Endothelial cell of umbilical vein (primary cell): ENCODE measurements at places on chromosomes 3 and 15.

DNA sequence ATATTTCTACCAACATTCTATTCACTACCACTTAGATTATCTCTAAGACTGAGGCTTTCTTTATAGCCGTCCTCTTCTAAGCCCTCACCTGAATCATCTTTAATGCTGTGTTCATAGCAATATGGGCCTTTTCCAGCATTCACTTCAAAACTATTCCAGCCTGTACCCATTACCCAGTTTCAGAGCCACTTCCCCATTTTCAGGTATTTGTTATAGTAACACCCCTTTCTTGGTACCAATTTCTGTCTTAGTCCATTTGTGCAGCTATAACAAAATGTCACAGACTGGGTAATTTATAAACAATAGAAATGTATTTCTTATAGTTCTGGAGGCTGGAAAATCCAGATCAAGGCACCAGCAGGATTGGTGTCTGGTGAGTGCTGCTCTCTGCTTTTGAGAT, 45.7 kb downstream of the REC114 start:
- no peaks in the 10 kb centered on the region for H3K36me3 ChIP-seq
- no peak for DNase-seq
- H3K27ac ChIP-seq: no peak overlapping the region
- no peaks in the 10 kb centered on the region for H3K27me3 ChIP-seq
- H3K4me3 ChIP-seq: no peak overlapping the region

DNA sequence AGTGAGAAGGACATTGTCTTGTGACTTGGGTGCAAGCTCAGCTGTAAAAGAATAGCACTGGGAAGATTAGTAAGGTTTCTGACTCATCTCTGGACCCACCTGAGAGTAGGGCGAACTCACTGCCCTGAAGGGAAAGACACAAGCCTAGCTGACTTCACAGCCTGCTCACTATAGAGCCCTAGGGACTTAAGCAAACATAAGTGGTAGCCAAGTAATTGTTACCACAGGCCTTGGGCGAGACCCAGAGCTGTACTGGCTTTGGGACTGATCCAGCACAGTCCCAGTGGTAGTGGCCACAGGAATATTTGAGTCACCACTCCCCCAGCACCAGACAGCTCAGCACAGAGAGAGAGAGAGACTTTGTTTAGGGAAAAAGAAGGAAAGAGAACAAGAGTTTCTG, 429.9 kb downstream of the TBL1XR1 start:
- no peaks in the 10 kb centered on the region for H3K27me3 ChIP-seq
- H3K4me1 ChIP-seq: no peaks in the 10 kb centered on the region
- H3K4me3 ChIP-seq: no peak overlapping the region
- H3K27ac ChIP-seq: no peak overlapping the region

DNA sequence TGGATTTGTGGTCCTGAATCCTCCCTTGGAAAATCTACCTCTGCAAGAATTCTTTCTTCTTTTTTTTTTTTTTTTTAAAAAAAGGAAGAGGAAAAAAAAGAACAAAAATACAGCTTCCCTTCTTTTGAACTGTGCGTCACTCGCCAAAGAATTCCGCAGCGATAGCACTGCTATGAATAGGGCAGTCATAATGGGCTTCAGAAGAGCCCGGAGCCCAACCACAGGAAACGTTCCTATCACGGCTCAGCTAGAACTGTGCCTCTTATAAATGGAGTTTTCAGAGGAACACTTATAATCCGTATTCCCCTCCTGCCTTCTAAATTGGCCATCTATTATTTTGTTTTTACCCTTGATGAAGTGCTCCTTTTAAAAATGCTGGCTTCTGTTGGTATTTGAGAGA, 227.7 kb downstream of the ADAMTS17 start:
- H3K27ac ChIP-seq: peak overlapping the region; percentile 52
- no peaks in the 10 kb centered on the region for H3K27me3 ChIP-seq
- H3K4me3 ChIP-seq: no peak overlapping the region
- H3K36me3 ChIP-seq: no peaks in the 10 kb centered on the region
- DNase-seq: peak; percentile 77

DNA sequence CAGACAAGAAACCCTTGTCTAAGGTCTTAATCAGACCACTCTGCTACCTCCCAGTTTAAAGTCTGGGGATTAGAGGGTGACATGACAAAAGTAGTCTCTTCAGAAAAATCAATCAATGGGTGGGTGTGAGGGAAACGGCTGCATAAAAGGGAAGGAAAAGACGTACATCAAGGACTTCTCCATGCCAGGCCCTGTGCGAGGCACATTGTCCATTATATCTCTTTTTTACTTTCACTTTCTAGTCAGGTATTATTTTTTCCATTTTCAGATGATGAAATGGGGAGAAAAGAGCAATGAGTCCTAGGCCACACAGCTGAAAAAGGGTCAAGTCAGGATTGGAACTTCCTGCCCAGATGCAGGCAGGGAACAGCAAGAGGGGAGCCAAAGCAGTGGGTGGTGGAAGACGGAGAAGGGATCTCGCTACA, 4.6 kb upstream of the CX3CR1 start:
- no peaks in the 10 kb centered on the region for H3K36me3 ChIP-seq
- peaks cover 5% of the 10 kb centered on the region for H3K4me1 ChIP-seq
- H3K27ac ChIP-seq: no peak overlapping the region

GRCh38 chr3:28924744-28925360, 356.0 kb upstream of the RBMS3 start:
- no peak for DNase-seq
- H3K27ac ChIP-seq: no peak overlapping the region
- H3K4me3 ChIP-seq: no peak overlapping the region
- peaks cover 2% of the 10 kb centered on the region for H3K4me1 ChIP-seq
- no peaks in the 10 kb centered on the region for H3K27me3 ChIP-seq
- H3K36me3 ChIP-seq: no peaks in the 10 kb centered on the region

DNA sequence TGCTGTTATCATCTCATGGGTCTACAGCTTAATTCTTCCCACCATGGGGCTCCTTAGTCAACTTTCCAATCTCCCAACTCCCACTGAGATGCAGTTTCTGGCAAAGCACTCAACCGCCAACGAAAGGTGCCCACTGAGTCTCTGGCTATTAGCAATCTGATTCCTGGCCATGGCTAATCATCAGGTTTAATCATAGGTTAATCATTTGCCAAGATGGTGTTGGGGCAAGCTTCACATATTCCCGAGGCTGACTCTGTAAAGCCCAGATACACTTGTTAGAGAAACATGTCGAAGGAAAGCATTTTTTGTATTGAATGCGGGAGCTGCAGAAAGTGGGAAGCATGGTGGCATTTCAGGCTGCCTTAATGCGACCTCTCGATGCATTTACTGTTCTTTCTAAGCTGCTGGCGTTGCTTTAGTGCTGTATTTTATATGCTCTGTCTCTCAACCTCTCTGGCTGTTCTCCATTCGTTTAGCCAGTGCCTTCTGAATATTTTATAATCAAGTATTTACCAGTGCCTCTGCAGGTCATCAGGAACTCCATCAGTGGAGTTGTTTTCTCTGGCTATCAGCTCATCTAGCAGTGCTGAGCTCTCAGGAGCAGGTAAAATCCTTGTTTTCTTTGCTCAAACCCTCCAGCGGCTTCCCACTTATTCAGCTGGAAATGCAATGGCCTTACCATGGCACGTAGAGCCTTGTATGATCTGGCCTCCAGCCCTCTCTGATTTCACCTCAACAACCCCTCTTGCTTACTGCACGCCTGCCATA, 67.0 kb downstream of the EDEM1 start:
- H3K27me3 ChIP-seq: no peaks in the 10 kb centered on the region
- no peaks in the 10 kb centered on the region for H3K36me3 ChIP-seq
- DNase-seq: no peak
- H3K4me1 ChIP-seq: no peaks in the 10 kb centered on the region
- H3K4me3 ChIP-seq: no peak overlapping the region
- H3K27ac ChIP-seq: no peak overlapping the region

DNA sequence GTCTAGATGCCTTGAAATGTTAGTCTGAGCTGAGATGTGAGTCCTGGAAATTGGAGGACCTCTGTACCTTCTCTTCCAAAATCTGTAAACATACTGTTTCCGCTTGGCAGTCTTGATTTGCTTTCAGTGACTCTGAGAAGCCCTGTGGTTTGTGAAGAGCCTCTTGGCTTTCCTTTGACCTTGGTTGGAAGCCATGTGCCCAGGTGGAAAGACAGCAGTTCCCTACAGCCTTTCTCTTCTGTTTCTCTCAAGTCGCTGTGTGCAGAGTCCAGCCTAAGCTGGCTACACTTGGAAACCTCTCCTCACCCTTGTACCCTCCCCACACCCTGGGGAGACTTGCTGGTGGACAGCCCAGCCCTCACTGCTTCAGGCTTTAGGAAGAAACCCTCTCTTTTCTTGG, 129.8 kb upstream of the CTDSPL start:
- peaks cover 2% of the 10 kb centered on the region for H3K4me1 ChIP-seq
- H3K27me3 ChIP-seq: peaks cover 8% of the 10 kb centered on the region
- no peak overlapping the region for H3K27ac ChIP-seq

DNA sequence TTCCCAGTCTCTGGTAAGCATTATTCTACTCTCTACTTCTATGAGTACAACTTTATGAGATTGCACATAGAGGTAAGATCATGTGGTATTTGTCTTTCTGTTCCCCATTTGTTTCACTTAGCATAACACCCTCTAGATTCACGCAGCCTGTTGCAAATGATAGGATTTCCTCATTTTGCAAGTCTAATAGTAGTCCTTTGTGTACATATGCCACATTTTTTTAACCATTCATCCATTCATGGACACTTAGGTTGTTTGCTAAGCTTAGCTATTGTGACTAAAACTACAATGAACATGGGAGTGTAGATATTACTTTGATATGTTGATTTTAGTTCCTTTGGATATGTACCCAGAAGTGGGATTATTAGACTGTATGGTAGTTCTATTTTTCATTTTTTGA, 717.9 kb upstream of the ALCAM start:
- H3K4me3 ChIP-seq: no peak overlapping the region
- H3K27me3 ChIP-seq: no peaks in the 10 kb centered on the region
- no peak for DNase-seq

- H3K36me3 ChIP-seq: no peaks in the 10 kb centered on the region
- peak overlapping the region; percentile 87 for H3K27ac ChIP-seq
- peak; percentile 39 for DNase-seq
- H3K4me3 ChIP-seq: no peak overlapping the region
Measured at GRCh38 chr15:39625451-39625850, 44.6 kb downstream of the THBS1 start.

GRCh38 chr3:168801794-168802193, 706.1 kb upstream of the GOLIM4 start:
- peaks cover 19% of the 10 kb centered on the region for H3K4me1 ChIP-seq
- no peaks in the 10 kb centered on the region for H3K36me3 ChIP-seq
- H3K27ac ChIP-seq: peak overlapping the region; percentile 74
- no peaks in the 10 kb centered on the region for H3K27me3 ChIP-seq
- peak; percentile 69 for DNase-seq

GRCh38 chr3:106683953-106684620, 693.2 kb upstream of the CCDC54 start:
- no peak overlapping the region for H3K4me3 ChIP-seq
- H3K27me3 ChIP-seq: no peaks in the 10 kb centered on the region
- H3K4me1 ChIP-seq: no peaks in the 10 kb centered on the region
- no peak overlapping the region for H3K27ac ChIP-seq

- H3K4me3 ChIP-seq: no peak overlapping the region
- no peak for DNase-seq
- no peaks in the 10 kb centered on the region for H3K4me1 ChIP-seq
- no peaks in the 10 kb centered on the region for H3K27me3 ChIP-seq
- no peaks in the 10 kb centered on the region for H3K36me3 ChIP-seq
Measured at GRCh38 chr3:18559331-18559842, 134.2 kb upstream of the SATB1 start.

DNA sequence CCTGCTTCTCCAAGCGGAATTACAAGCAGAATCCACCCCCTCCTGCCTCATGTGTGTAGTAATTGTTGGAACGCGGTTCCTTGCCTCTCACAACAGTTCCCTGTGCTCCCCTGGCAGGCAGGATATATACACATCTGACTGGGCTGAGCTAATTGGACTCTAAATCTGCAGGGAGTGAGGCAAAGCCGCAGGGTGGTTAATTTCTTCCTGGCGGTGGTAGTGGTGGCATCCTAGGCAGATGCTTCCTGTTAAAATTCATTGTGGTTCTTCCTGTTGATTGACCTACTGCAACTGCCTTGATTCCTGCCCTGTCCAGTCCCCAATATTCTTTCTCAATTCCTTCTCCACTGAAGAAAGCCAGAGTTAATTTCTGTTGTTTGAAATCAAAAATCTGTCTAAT, 202.9 kb upstream of the PROK2 start:
- no peaks in the 10 kb centered on the region for H3K4me1 ChIP-seq
- H3K36me3 ChIP-seq: no peaks in the 10 kb centered on the region
- H3K27me3 ChIP-seq: no peaks in the 10 kb centered on the region

- H3K4me1 ChIP-seq: no peaks in the 10 kb centered on the region
- no peak for DNase-seq
- no peaks in the 10 kb centered on the region for H3K36me3 ChIP-seq
- H3K27ac ChIP-seq: no peak overlapping the region
- no peaks in the 10 kb centered on the region for H3K27me3 ChIP-seq
- H3K4me3 ChIP-seq: no peak overlapping the region
Measured at GRCh38 chr3:87674397-87675161, 384.2 kb downstream of the CGGBP1 start.

- H3K36me3 ChIP-seq: no peaks in the 10 kb centered on the region
- H3K4me1 ChIP-seq: peaks cover 20% of the 10 kb centered on the region
- H3K27me3 ChIP-seq: no peaks in the 10 kb centered on the region
- H3K4me3 ChIP-seq: peak overlapping the region; percentile 88
Measured at GRCh38 chr3:5188419-5189221, 1.1 kb downstream of the EDEM1 start.

GRCh38 chr3:38969317-38970235, 82.2 kb downstream of the SCN11A start:
- no peak overlapping the region for H3K27ac ChIP-seq
- peaks cover 6% of the 10 kb centered on the region for H3K27me3 ChIP-seq
- no peak for DNase-seq

- H3K4me1 ChIP-seq: peaks cover 11% of the 10 kb centered on the region
- no peaks in the 10 kb centered on the region for H3K27me3 ChIP-seq
- no peak for DNase-seq
- H3K4me3 ChIP-seq: no peak overlapping the region
Measured at GRCh38 chr3:14414846-14415464, 12.5 kb downstream of the SLC6A6 start.

GRCh38 chr3:28947751-28948150, 333.1 kb upstream of the RBMS3 start:
- H3K27ac ChIP-seq: no peak overlapping the region
- H3K4me1 ChIP-seq: no peaks in the 10 kb centered on the region
- H3K36me3 ChIP-seq: no peaks in the 10 kb centered on the region
- H3K4me3 ChIP-seq: no peak overlapping the region
- no peaks in the 10 kb centered on the region for H3K27me3 ChIP-seq
- DNase-seq: no peak
